Ecto neural progenitor cell (in vitro differentiated cells): ENCODE measurements at places on chromosomes 1 and 21.

- no peak for DNase-seq
Measured at GRCh38 chr1:220592714-220593113, 64.8 kb downstream of the MARK1 start.

DNA sequence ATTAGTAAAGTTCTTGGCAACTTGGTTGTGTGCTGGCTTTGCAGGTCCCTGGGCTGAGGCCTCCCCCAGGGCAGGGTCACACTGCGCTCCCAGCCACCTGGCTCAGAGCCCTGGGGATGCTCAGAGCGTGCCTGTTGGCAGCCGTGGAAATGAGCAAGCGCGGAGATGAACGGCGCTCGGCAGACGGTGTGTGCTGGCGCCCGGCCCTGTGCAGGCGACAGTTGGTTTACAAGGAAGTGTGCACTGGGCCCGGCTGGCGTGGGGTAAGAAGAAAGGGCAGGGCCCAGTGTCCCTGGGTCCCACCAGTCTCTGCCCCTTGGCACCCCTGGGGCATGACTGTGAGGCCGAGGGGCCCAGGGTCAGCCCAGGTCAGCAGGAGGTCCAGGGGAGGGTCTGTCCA, 25.7 kb upstream of the PEX10 start:
- DNase-seq: no peak

DNA sequence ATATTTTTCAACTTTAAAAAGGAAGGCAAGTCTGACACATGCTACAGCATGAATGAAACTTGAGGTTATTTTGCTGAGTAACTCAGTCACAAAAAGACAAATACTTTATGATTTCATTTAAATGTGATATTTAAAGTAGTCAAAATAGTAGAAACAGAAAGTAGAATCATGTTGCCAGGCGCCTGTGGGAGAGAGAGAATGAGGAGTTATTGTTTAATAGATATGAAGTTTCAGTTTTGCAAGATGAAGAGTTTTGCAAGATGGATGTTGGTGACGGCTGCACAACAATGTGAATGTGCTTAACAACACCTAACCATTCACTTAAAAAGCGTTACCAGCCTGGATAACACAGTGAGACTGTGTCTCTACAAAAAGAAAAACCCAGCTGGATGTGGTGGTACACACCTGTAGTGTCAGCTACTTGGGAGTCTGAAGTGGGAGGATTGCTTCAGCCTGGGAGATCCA, 20.7 kb upstream of the ATP1A1 start:
- DNase-seq: no peak

GRCh38 chr1:208892147-208892546, 648.0 kb upstream of the PLXNA2 start:
- DNase-seq: no peak

DNA sequence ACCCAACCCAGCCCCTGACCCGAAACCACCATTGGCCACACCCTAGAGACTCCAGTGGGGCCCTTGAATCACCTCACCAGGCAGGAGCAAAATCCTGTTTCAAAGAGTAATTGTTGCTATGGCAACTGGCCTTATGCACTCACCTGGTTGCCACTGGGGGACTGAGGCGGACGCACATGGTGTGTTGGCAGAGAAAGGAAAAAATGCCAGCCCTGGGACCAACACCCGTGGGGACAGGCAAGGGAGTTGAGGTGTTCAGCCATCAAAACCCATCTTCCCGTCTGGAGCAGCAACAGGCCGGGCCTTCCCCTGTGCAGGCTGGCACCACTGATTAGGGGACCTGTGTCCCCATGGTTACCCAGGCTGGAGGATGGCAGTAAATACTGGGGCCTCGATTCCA, 395.8 kb upstream of the VAMP3 start:
- DNase-seq: peak; percentile 38

- no peak for DNase-seq
Measured at GRCh38 chr1:81982523-81982922, 181.8 kb downstream of the ADGRL2 start.

GRCh38 chr1:183198463-183198862, 12.4 kb downstream of the LAMC2 start:
- no peak for DNase-seq

- no peak for DNase-seq
Measured at GRCh38 chr1:84700070-84700469, 9.8 kb upstream of the SSX2IP start.
